ENCODE measurements at places on chromosomes 16 and 17. TPM values are rescaled to one million over a fixed set of nuclear protein-coding genes. Genes with fewer than 3 reads are reported as not detected.

DNA sequence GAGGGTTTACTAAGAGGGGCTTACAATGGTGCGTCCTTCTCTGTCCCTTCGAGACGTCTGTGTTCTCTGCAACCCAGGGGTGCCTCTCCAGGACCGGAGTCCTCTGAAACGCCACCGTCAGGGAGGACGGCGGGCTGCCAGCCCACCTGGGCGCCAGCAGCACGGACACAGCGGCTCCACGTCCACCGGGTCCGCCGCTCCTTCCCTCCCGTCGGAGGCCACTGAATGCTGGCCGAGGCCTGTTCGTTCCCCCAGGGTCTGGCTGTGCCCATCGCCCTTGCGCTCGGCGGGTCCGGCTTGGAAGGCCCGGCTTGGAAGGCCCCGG is 403 bp downstream of the TEPSIN start:
- no peak overlapping the region for H3K27ac ChIP-seq
- no peaks in the 10 kb centered on the region for H3K36me3 ChIP-seq
- no peaks in the 10 kb centered on the region for H3K4me1 ChIP-seq
- H3K27me3 ChIP-seq = no peaks in the 10 kb centered on the region
- no peak for DNase-seq
- H3K4me3 ChIP-seq = peak overlapping the region; percentile 96

DNA sequence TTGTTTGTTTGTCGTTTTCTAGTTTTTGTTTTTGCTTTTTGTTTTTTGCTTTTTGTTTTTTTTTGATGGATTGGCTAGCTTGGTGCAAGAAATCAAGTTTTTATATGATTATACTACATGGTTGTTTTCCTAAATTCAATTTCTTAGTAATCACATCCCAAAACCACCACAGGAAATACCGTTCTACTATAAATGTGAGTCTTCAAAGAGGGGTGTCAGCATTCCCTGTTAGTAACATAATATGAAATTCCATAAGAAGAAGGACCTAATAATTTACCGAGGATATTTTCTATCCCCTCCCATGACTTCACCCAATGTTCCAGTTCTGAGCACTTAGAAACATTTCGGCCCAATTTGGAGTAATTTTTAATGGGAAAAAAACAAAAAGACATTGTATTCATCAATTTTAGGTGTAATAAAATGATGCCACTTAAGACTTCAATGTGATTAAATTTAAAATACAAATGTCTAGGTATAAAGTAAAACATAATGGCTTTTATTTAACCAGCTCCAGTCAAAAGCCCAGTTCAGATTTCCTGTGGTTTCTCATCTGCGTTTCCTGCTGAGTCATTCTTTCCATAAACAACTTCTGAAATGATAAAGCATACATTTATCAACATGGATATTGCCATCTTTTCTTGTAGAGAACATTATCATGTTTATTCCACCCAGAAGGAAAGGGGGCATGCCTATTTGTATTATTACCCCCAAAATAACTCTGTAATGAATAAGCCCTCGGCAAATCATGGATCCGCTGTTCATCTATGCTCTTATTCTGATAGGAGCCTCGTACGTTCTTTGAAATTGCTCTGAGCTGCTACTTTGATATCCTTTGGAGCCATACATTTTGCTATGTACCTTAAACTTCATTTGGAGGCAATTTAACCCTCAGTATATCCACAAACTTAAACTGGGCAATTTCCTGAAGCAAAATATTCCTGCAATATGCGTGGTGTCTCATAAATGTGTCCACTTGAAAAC is 28.1 kb downstream of the HSBP1 start:
- H3K27me3 ChIP-seq = no peaks in the 10 kb centered on the region
- H3K27ac ChIP-seq = no peak overlapping the region
- no peak for DNase-seq
- no peaks in the 10 kb centered on the region for H3K36me3 ChIP-seq
- peaks cover 42% of the 10 kb centered on the region for H3K4me1 ChIP-seq

DNA sequence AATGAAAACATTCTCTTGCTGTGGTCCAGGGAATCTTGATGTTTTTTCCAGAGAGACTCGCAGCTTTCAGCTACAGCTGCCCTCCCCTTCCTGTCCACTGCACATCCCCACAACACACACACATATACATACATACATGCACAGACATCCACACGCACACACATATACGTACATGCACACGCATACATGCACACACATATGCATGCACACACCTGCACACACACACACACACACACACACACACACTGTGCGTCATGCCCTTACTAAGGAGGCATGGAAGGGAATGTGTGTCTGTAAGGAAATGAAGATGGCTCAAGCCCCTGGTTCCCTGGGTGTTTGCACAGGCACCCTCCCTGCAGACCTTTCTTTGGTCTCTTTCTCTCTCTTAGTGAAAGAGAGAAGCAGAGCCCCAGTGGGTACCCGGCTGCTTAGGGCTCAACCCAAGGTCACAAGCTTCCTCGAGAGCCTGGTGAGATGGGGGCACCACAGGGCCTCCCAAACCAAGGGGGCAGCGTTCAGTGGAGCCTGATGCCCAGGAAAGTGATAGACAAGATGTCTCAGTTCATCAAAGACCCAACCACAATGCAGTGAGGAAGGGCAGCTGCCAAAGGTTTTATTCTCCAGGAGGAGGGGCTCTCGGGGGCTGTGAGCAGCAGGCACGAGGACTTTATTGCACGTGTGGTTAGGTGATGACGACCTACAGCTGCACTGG is 33.3 kb downstream of the TNFRSF13B start:
- H3K27ac ChIP-seq = no peak overlapping the region
- DNase-seq = no peak

DNA sequence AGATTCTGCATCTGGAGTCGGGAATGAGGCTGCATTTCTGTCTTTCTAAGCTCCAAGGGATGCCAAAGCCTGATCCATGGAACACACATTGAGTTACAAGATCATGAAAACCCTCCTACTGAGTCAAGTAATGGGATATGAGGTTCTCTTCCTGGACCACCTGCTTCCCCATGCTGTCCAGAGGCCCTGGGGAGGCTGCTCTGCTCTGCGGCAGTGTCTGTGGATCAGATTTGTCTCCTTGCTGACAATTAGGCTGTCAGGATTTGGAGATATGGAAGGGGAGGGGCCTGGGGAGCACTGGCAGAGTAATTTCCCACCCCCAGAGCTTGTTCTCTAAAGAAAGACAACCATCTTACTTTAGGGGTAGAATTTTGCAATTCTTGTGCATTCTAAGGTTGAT is 33.0 kb downstream of the C16orf95 start:
- H3K4me1 ChIP-seq = no peaks in the 10 kb centered on the region
- no peak overlapping the region for H3K4me3 ChIP-seq
- no peak for DNase-seq
- no peaks in the 10 kb centered on the region for H3K27me3 ChIP-seq
- H3K36me3 ChIP-seq = 0 out of 2 replicates have a peak, but pooled peaks cover 3% of the 10 kb centered on the region

GRCh38 chr16:84247844-84248243 is 8.0 kb upstream of the KCNG4 start:
- H3K36me3 ChIP-seq = no peaks in the 10 kb centered on the region
- no peaks in the 10 kb centered on the region for H3K27me3 ChIP-seq
- H3K4me3 ChIP-seq = no peak overlapping the region
- no peaks in the 10 kb centered on the region for H3K4me1 ChIP-seq
- no peak overlapping the region for H3K27ac ChIP-seq

GRCh38 chr17:75587675-75588595 is at the start of gene MYO15B:
Gene MYO15B, plus strand, starts transcription at chr17:75587800. Its CDS starts 258 bp downstream, at chr17:75588058.
- peak within 1 kb of the TSS; percentile 50 for H3K27ac ChIP-seq
- peaks cover 11% of the 10 kb centered on the region for H3K27me3 ChIP-seq
- H3K4me3 ChIP-seq = peak within 1 kb of the TSS; percentile 71
- DNase-seq = peak; percentile 79

DNA sequence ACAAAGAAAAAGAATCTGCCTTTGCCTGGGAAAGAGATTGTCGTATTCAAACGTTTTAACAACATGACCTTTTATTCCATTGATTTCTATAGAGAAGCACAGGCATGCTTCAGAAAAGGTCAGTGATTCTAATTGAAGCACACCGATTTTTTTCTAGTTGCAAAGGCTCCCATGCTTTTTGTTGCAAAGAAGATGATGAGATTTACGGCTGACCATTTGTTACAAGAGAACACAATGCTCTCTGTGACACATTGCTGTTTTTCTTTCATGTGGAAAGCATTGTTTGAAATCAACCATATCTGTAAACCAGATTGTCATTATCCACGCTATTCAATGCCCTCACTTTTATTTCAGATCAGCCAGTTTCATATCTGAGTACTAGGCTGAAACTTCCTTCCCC is 99.8 kb downstream of the NLK start:
- H3K27ac ChIP-seq = no peak overlapping the region
- H3K36me3 ChIP-seq = no peaks in the 10 kb centered on the region
- H3K27me3 ChIP-seq = no peaks in the 10 kb centered on the region
- H3K4me3 ChIP-seq = no peak overlapping the region
- no peak for DNase-seq
- H3K4me1 ChIP-seq = peaks cover 7% of the 10 kb centered on the region

Gene KRTAP2-2
- total RNA-seq = not detected

Gene VAT1L
- total RNA-seq = 22.0 TPM

Gene CCL22
- not detected for total RNA-seq

Gene SMURF2
- 29.6 TPM for total RNA-seq

Gene SLC6A2
- 0.27 TPM for total RNA-seq

Gene ACSM2B
- total RNA-seq = not detected

Data from GM23338 (cell line).